Ureter (tissue), 1 donor: ENCODE measurements at places on chromosomes 12 and 14.

GRCh38 chr14:102975662-102976061 lies 53.2 kb downstream of the AMN start:
- DNase-seq, result no peak

DNA sequence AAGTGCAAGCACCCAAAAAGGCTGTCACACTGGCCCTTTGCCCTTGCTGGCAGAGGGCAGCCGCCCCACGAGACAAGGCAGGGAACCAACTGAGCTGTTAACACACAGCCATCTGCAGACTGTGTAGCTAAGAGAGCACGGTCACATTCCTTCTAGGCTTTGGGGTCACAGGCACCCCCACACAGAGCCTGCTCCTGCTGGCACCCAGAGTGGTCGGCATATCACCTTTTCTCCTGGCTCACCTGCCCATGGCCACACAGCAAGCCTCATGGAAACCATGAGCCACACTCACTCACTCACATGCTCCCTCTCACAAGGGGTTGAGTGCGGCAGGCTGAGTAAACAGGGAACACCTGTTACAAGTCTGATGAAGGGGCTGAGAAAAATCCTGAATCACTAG lies 214.5 kb downstream of the PCNX1 start:
- DNase-seq, result no peak

DNA sequence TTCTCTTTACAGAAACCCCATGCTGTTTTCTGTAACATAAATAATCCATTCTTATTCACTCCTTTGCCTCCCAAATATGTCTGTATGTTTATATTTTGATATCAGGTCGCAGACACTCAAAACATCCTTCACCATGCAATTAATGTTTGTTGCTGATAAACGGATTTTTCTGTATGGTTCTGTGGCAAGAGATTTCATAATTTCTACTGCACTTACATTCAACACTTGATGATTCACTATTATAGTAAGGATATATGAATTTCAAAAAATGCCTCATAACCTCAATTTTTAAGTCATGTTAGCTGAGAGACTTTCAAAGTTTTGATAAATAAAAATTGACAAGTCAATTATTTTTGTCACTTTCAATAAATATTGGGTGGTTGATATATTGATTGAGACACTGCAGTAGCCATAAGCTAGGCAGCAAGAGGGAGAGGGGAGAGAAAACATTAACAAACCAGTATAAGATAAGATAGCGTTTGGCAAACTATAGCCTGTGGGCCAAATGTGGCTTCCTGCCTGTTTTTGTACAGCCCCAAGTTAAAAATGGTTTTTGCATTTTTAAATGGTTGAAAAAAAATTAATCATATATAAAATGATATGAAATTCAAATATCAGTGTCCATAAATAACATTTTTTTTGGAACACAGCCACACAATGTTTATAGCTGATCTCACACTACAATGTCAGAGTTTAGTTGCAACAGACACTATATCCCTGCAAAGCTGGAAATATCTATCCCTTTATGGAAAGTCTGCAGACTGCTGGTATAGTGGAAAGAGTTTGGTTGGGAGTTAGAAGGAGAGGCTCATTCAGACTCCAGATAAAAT lies 18.3 kb downstream of the ALDH6A1 start:
- DNase-seq, result no peak

DNA sequence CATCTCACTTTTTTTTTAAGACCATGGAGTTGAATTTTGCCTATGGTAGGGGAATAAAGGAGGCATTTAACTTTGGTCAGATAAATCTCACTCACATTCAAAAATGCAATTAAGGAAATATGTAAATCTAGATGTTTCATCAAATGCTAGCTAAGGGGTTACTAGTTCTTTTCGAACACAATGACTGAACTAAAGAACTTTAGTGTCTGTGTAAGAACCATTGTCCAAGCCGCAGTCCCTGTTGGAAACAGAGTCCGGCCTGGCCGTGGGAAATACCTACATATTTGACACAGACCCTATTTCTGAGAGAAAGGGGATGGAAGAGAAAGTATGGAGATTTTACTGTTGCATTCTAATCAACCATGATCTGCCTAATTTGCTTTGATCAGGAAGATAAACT lies 17.4 kb downstream of the LGR5 start:
- no peak for DNase-seq

DNA sequence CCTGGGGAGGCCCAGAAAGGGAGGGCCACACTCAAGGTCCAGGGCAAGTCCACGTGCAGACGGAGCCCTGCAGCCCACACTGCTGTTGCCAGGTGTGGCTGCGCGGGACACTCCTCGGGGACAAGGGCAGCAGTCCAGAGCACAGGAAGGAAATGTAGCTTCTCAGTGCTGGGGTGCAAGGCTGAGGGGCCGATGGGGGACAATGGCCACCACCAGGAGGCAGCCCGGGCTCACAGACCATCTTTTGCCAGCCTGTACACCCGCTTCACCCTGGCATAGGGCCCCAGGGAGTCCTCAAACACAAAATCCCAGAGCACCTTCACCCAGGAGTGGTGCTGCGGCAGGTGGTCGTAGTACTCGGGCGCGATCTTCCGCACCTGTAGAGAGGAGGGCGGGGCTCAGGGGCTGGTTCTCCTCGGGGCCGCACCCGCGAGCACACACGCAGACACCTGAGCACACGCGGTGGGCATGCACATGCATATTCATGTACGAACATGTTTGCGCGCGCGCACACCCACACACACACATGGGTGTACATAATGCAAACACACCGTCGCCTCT lies 12.8 kb downstream of the DEGS2 start:
- no peak for DNase-seq

DNA sequence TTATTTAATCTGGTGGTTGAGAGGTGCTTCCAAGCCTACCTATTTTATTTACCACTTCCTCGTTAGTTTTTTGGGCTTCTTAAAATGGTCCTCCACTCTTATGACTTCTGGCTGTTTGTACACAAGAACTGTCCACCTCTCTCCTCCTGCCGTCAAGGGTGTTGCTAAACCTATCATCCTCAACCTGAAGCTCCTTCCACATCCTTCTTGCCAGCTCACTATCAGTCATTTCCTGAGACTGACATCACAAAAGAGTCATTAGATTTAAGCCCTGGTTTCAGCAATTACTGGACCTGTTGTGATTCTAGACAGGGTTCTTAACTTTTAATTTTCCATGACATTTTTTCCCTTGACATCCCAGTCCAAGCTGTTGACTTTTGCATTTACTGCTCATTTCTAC lies 91.9 kb downstream of the BICD1 start:
- no peak for DNase-seq
